ENCODE measurements at places on chromosomes 4 and X.

DNA sequence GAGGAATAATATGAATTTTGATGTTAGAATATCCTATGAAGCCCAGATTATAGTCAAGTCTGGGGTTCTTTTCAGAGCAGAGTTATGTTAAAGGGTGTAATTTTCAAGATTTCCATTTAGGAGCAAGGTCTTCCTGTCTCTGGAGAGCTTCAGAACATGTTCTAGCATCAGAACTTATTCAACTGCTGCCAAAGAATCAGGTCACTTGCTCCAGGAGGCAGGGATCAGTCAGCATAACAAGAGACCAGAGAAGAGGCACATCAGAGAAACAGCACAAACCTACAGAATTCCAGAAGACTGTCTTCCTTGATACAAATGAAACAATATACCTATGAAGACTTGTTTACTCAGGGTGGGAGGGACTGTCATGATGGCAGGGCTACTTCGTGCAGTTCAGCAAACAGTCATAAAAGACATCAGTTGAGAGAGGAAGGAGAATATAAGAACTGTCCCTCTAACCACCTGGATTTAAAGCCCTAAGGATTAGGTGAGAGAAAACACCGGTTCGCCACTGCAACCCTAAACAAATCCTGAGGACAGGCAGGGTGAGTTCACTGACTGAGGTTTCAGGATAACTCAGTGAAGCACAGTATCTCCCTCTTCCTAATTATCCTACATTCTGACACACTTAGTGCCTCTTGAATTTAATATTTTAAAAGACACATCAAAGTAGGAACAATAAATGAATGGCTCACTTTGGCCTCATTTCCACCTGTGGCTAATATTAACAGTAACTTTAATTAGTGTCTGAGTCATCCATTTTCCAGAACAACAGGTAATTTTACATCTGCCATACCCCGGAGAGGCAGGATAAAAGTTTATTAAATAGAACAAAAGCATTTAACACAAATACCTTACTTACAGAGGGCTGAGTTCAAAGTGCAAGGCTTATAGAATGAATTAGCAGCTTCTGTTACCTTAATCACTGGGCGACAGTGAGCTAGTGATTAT lies 93.0 kb downstream of the HDAC8 start:
- no peak for DNase-seq

DNA sequence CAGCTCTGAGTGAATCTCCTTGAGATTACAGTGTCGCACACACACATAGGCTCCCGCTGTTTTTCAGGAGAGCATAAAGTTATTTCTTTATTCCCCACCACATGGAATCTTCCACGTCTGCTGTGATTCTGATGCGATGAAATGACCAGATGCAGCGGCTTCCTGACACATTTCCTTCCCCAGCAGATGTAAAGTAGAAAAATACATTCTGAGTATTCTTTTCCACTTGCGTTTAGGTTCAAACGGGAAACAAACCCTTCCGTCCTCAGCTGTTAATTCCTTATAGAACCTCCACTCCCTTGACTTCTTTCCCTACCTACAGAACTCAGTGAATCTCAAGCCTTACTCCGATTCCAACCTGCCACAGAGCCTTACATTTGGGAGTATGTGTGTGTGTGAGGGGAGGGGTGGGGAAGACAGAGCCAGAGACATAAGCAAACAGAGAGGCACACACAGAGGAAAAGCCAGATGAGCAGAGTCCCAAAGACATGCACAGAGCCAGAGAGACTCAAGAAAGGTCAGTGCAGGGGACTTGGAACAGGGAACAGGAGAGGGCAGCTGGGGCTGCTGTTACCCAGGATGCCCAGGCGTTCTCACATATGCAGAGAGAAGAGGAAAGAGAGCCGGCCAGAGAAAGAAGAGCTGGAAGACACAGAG lies 47.3 kb downstream of the SETD7 start:
- DNase-seq, result no peak

DNA sequence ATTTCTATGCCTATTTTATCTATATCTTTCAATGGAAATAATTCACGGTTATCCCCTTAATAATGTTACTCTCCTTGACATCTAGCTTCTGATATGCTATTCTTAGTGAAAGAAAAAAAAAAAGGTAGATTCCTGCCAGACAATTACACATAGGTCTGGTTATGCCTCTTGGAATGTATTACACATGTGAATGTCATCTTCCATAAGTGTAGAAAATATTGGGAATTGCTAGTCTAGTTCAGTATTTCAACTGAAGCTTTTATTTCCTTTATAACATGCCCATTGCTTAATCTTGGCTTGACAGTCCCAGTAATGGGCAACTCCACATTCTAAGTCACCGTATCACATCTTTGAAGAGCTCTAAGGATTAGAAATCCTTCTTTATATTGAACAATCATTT lies 25.4 kb upstream of the PPP1R2C start:
- peak; percentile 0 for DNase-seq

DNA sequence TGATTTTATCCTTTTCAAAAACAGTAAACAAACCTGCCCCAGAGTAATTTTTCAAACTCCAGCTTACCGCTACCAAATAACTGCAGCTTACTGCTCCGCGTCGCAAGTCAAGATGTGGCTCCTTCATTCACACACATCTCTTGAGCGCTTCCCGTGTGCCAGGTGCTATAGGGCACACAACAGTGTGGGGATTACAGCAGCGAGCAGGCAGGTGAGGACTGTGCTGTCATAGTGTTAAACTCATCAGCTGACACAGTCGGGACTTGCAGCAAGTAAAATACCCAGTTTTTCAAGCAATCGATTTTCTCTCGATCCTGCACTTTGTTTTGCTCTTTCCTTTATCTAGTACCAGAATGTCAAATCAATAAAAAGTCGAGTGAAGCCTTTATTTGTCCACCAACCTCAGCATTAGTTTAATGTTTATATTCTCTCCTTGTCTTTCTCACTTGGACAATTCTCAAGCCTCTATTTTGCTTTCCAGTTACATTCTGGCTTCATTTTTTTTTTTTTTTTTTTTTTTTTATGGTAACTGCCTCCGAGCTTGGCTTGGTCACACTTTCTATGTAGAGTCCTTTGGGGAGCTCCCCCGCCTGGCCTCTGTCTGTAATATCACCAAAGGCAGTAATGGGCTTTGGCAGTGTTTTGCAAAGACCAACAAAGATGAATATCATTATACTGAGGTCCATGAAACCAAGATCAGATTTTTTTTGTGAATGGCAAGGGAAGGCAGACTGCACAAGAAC lies 8.3 kb upstream of the ASB5 start:
- peak; percentile 60 for DNase-seq

Data from fibroblast of lung (primary cell).